ENCODE measurements at places on chromosomes 4 and X.

DNA sequence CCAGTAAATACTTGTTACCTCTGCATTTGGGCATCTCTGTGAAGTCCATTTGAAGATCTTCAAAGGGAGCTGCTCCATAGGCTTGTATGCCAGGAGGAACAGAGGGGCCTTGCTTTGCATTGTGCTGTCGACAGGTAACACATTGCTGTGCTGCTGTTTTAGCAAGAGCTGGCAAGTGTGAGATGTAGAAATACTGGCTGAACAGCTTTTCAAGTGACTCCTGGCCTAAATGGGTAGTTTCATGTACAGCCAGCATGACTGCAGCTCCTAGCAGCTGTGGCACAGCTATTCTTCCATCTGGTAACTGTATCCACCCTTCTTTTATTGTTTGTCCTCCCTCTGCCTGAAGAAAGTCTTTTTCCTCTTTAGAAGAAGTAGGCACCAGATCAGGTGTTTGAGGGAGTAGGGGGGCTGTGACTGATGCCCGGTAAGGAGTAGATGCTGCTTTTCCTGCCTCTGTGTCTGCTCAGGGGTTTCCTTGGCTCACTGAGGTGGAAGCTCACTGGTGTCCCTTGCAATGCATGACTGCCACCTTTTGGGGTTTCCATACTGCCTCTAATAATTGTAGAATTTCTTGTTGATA is 965.3 kb downstream of the CCSER1 start:
- no peak for DNase-seq

DNA sequence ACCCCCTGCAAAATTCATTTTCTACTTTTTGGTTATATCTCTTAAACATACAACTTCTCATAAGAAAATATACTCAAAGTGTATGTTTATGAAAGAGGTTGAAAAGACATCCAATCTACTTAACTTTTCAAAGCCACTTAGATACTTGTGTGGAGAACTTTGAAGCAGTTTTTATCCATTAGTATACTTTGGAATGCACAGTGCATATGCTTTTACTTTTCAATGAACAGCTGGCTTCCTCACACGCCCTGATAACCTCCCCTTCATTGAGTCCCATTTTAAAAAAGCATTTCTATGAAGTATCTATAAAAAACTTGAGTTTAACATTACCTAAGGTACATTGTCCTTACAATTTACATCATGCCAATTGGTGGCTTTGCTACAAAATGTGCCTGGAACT is 73.8 kb downstream of the VEGFC start:
- DNase-seq, result no peak

- DNase-seq, result no peak
These were observed 32.5 kb downstream of the DLG3 start for GRCh38 chrX:70476934-70477733.

DNA sequence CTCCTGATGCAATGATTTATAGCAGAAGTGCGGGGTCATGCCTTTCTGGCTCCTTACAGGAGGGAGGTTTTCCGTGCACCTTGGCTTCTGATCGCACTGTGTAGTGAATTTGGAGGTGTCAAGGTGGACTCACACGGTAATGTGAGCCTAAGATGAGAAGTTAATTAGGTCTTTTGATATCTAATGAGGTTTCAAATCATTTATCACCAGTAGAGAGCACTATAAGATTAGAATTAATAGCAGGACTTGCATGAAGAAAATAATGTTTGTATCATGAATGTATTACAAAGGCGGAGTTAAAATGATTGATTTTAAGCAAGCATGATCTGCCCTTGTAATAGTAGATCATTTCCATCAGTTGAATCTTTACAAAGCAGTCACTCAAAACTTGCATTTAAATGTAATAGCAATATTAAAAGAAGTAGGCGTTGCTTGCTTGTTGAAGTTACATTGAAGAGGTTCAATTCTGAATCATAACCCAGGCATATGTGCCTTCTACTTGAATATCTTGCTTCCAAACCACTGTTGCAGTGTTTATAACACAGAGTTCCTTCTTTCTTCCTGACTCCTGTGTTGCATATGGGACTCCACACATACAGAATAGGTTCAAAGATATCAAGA is 152.1 kb downstream of the FMR1NB start:
- no peak for DNase-seq

DNA sequence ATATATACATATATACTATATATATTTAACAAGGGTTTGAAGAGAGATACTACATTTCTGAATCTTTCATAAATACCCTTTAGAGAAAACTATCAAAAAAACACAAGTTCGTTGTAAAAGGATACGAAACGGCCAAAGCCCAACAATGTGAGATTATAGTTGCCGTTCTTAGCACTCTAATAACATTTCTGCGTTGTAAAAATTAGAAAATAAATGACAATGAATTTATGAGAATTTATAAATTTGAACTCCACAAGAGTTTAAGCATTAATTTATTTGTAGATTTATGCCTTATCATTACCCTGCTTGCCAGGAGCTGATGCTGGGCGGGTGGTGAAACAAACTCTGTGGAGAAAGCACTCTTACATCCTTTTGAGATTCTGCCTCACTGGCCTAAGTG is 1.1 kb downstream of the WDR17 start:
- no peak for DNase-seq

DNA sequence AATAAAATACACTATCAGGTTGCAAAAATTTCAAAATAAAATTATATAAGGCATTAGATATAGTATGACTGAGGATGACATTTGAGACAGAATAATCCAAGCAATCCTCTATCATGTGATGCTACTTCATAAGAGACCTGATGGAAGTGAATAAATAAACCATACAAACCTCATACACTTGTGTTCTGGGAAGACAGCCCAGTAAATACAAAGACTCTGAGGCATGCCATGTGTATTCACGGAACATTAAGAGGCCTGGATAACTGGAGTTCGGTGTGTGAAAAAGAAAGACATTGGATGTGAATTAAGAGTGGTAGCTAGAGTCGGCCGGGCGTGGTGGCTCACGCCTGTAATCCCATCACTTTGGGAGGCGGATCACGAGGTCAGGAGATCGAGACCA is 364.2 kb downstream of the ADAM29 start:
- DNase-seq, result no peak

DNA sequence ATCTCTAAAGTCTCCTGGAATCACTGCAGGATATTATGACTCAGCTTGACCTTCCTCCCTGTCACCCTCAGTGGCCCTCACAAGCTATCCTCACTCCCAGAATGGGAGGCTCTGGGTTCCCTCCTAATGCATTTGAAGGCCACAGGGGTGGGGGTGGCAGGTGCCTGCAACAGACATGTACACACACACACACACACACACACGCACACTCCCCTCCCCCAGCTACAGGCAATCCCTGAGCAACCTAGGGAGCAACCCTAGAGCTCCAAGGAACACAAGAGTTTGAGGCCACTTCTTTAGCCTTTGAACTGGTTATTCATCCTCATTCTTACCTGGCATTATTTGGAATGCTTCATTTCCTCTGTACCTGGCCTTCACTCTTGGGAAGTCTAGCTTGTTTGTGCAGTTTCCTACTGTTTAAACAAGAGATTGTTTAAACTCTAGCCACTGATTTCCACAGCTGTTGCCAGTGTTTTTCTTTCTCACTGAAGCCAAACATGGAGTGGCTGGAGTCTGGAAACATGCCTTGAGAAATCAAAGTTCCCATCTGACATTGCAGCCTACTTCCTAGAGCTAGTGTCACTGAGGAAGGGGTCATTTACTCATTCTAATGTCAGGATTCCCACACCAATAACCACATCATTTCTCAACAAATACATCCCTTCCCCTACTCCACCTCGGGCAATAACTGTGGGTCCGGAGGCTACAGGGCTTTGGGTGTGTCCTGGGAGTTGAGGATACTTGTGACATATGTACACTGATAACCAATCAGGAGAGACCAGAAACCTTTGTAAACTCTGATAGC is 37.7 kb downstream of the MAOA start:
- DNase-seq, result no peak

GRCh38 chr4:184475096-184475461 is 729 bp upstream of the IRF2 start:
- DNase-seq, result no peak

GRCh38 chrX:42151808-42152207 is 228.5 kb upstream of the CASK start:
- DNase-seq, result no peak

- no peak for DNase-seq
These were observed 173.7 kb upstream of the FAT4 start for GRCh38 chr4:125140966-125141495.

GRCh38 chrX:63784346-63784901 is 590 bp downstream of the ARHGEF9 start:
- no peak for DNase-seq

DNA sequence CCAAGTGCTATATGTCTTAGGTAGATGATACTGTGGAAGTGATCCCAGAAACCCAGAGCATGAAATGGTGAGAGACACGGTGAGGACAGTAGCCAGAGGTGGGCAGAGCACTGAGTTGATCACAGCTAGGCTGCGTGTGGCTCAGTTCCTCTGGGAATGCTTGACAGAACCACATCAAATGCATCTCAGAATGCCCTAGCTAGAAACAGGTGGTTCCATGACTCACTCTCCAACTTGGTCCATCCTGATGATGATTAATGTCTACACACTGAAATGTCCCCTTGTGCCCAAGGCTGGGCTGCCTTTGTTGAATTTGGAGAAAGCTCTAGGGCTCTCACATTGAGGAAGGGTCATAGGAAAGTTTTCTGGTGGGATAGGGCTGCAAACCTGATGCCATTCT is 113.6 kb downstream of the ZNF518B start:
- DNase-seq, result no peak

GRCh38 chrX:14554131-14554715 is 24.9 kb downstream of the GLRA2 start:
- DNase-seq, result no peak

GRCh38 chr4:185896817-185897488 is 85.0 kb upstream of the SORBS2 start:
- DNase-seq, result no peak

DNA sequence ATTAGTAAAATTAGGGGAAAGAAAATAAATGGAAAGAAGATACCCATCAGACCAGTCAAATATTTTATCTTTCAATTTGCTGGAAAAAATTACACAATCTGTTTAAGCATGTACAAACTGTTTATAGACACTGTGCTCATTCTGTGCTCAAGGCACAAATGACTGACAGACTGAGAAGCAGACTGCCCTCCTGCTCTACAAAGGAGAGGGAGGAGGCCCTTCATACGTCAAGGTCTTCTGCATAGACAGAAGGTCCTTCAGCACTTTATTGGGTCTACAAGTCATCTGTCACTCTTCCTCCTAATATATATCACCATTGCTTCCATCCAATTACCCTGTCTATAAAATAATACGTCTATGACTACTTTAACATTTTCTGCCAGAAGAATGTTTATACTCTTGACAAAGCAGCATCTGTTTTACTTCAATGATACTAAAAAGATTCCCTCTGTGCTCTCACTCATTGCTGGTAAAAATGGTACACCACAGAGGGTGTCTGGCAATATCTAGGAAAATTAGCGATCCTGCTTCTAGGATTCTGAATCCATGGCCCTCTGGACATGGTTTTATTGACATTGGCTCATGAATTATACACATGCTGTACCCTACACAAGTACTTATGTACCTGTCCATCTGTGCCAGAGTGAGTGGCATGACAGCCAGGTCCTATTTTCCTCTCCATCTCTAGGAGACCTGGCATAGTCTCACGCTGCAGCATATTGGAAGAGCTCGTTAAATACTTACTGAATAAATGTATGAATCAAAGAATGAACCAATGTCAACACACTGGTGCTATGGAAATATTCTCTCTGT is 11.3 kb downstream of the SLC10A6 start:
- no peak for DNase-seq

GRCh38 chr4:54588404-54588803 is 69.4 kb upstream of the KIT start:
- no peak for DNase-seq

- no peak for DNase-seq
These were observed 55.8 kb upstream of the WDR1 start for GRCh38 chr4:10172278-10172921.

DNA sequence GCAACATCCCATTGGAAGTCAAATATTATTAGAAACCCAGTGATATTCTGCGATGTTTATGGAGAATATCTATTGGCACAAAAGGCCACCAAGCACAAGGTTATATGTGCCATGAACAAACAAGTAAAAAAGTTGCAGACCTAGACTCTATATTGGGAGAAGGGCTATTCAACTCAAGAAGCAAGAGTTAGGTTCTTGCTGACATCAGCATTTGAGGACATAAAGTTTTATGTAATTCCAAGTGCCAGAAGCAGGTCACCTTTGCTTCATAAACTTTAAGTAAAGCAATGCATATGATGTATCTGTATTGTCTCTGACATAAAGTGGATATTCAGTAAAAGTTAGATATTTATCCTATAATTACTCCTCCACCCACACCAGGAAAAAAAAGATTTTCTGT is 71.1 kb downstream of the MAGEB10 start:
- no peak for DNase-seq

- DNase-seq, result no peak
These were observed 508.4 kb upstream of the FTHL17 start for GRCh38 chrX:31580227-31580626.

DNA sequence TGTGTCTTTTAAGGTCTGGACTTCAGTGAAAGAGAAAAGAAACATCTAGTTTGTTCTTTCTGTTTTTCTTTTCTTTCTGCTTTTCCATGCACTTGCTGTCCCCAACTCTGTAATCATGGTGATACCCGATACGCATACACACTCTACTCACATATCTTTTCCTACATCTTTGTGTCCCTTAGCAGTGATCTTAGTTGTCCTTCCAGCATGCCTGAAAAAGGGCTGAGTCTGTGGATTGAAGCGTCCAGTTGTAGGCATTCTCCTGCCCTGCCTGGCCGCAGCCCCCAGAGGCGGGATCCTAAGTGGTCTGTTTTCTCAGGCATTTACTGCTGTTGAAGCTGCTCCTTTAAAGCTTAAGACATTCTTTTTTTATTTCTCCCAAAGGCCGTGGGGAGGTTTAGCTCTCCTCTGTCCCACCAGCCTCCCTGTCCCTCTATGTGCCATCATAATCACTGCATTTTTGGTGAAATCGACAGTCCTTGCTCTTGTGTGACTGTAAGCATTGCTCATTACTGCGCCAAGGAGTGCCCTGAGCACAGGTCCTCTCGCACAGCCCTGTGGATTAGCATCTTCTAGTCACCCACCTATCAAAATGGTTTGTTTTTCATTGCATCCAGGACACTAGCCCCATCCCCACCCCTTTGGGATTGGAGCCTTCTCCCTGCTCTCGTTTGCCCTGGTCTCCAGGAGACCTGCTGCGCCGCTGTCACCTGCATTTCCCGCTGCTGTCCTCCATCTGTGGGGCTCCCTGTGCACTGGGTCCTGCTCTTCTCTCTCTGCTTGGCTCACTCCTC is 4.4 kb downstream of the RGS12 start:
- no peak for DNase-seq

- no peak for DNase-seq
These were observed 204.1 kb upstream of the NEIL3 start for GRCh38 chr4:177105536-177105935.

DNA sequence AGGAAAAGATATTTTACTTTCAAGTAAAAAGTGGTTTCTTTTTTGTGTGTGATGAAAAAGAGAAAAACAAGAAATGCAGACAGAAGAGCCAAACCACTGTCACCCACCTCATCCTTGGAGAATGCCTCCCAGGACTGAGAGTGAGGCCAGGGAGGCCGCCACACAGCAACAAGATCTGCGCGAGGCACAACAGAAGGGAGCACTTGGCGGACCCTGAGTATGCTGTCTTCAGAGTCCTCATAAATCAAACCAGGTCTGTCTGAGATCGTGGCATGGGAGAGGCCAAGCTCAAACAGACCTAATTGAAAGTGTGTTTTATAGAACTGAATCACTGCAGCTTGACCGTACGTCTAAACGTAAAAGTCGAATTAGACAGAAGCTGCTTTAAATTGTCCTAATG is 134.3 kb upstream of the VCX2 start:
- DNase-seq, result no peak

GRCh38 chr4:111775556-111776297 is 369.5 kb upstream of the FAM241A start:
- no peak for DNase-seq

- DNase-seq, result no peak
These were observed 2.2 kb upstream of the FMR1NB start for GRCh38 chrX:147978931-147979330.

Data from bone marrow (tissue), 2 donors.